ENCODE measurements at places on chromosomes 7 and 10.

GRCh38 chr7:36985866-36986400, 261.6 kb upstream of the AOAH start:
- DNase-seq: no peak

- no peak for DNase-seq
These were observed 56.8 kb downstream of the ZNF438 start for GRCh38 chr10:30974773-30975415.

DNA sequence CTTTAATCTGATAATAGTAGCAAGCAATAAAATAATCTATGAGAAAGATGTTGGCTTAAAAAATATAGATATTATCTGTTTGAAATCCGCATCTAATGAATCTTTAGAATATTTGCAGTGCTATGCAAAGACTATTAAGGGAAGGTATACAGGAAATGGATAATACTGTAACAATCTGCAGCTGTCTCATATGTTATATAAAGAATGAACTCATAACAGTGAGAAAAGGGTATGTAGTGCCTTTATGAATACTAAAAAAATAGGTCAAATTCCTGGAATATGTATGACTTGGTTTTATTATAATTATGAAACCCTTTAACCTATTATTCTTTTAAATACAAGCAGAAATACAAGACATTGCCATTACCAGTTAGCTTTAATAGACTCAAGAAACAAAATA, 105.1 kb upstream of the GPR22 start:
- no peak for DNase-seq

GRCh38 chr7:114130866-114131265, 212.1 kb upstream of the PPP1R3A start:
- no peak for DNase-seq

GRCh38 chr7:99106821-99107241, 37.1 kb downstream of the SMURF1 start:
- DNase-seq: no peak
